A549 treated with CpdA at 1 μM for 4 hours (cell line): ENCODE measurements at places on chromosomes 5 and 9. TPM values are rescaled to one million over a fixed set of nuclear protein-coding genes. Genes with fewer than 3 reads are reported as not detected.

Gene CDC23
- total RNA-seq: 24.3 to 34.8 TPM (median 29.3 TPM) in 5 replicates

Gene ENDOG
- 13.5 to 31.4 TPM (median 28.3 TPM) in 5 replicates for total RNA-seq

Gene OMD
- not detected in 5 replicates for total RNA-seq

Gene LVRN
- 0.05 to 0.17 TPM (median 0.17 TPM) in 3 of 5 replicates, not detected in the others for total RNA-seq

Gene PCDHGA1
- 0.27 to 0.49 TPM (median 0.31 TPM) in 5 replicates for total RNA-seq

Gene RNF224
- total RNA-seq: 0.10 to 0.24 TPM (median 0.20 TPM) in 5 replicates

Gene PCDHGA10
- total RNA-seq: 0.01 TPM in 1 of 5 replicates, not detected in the others

Gene DMRTA1
- 0.89 to 1.1 TPM (median 0.98 TPM) in 5 replicates for total RNA-seq

Gene SLC34A1
- total RNA-seq: not detected in 5 replicates

Gene S100Z
- not detected in 5 replicates for total RNA-seq

Gene FOXB2
- total RNA-seq: not detected in 5 replicates

Gene DRD1
- total RNA-seq: 0.83 to 1.4 TPM (median 1.0 TPM) in 5 replicates

Gene LECT2
- not detected in 5 replicates for total RNA-seq

Gene CNTFR
- 0.08 to 0.19 TPM (median 0.10 TPM) in 5 replicates for total RNA-seq

Gene C8G
- 0.54 to 1.9 TPM (median 1.2 TPM) in 5 replicates for total RNA-seq

Gene PPP1R26
- total RNA-seq: 15.3 to 21.2 TPM (median 18.7 TPM) in 5 replicates

Gene LURAP1L
- 11.3 to 15.5 TPM (median 13.3 TPM) in 5 replicates for total RNA-seq

Gene ENTPD8
- total RNA-seq: 0.21 to 0.52 TPM (median 0.28 TPM) in 5 replicates

Gene OCLN
- total RNA-seq: 10.4 to 17.4 TPM (median 11.9 TPM) in 5 replicates

Gene DDX46
- 54.1 to 88.9 TPM (median 66.1 TPM) in 5 replicates for total RNA-seq

Gene KLF9
- 0.47 to 0.58 TPM (median 0.49 TPM) in 5 replicates for total RNA-seq

Gene TRMT10B
- total RNA-seq: 5.6 to 7.1 TPM (median 6.1 TPM) in 5 replicates

Gene ANKRD33B
- total RNA-seq: 10.0 to 11.2 TPM (median 10.9 TPM) in 5 replicates

Gene PLPP7
- total RNA-seq: 0.05 TPM in 1 of 5 replicates, not detected in the others

Gene SPAAR
- not detected in 5 replicates for total RNA-seq
